Progenitor cell of endocrine pancreas (in vitro differentiated cells): ENCODE measurements at places on chromosomes 1 and 21. TPM values are rescaled to one million over a fixed set of nuclear protein-coding genes. Genes with fewer than 3 reads are reported as not detected.
A peak's percentile ranks its signal among the peaks of the same experiment; 100 is the strongest.

FCMR gene
- not detected in 2 replicates for total RNA-seq

OR2C3 gene
- total RNA-seq, result not detected in 2 replicates

UBE2J2 gene
- total RNA-seq, result 67.0 and 73.6 TPM in 2 replicates

FALEC gene
- 0.57 TPM in 1 of 2 replicates, not detected in the other for total RNA-seq

HIVEP3 gene
- total RNA-seq, result 1.1 and 1.6 TPM in 2 replicates

GJA8 gene
- not detected in 2 replicates for total RNA-seq

AMPD1 gene
- not detected in 2 replicates for total RNA-seq

CASZ1 gene
- total RNA-seq, result 23.6 and 28.5 TPM in 2 replicates

SLAMF7 gene
- total RNA-seq, result not detected in 2 replicates

DNA sequence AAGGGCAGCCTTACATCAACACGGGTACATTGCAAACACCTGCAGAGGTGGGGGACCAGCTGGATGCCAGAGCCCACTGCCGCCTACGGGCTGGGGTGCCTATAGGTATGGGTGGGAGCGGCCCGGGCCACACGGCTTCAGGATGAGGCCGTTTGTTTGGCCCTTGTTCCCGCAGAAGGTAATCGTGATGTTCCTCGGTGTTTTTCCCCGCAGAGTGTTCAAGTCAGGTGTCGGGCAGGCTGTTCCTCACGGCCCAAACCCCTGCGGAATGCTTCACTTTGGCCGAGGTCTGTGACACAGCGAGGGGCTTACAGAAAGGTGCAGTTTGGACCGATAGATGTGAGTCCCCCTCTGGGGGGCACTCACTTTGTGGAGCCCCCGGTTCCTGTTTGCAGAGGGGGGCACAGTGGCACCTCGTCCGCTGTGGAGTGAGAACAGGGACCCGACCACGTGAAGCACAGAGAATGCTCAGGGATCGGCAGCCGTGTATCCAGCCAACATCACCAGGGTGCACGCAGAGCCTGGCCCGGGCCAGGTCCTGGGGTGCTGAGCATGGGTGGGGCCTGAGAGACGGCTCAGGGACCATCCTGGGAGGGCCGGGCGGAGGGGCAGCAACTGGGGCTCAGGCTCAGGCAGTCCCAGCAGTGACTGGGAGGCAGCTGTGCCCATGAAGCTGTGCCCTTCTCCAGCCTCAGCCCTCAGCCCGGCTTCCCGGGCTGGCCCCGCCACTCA lies 453 bp upstream of the TTLL10 start:
- no peak for DNase-seq

DNA sequence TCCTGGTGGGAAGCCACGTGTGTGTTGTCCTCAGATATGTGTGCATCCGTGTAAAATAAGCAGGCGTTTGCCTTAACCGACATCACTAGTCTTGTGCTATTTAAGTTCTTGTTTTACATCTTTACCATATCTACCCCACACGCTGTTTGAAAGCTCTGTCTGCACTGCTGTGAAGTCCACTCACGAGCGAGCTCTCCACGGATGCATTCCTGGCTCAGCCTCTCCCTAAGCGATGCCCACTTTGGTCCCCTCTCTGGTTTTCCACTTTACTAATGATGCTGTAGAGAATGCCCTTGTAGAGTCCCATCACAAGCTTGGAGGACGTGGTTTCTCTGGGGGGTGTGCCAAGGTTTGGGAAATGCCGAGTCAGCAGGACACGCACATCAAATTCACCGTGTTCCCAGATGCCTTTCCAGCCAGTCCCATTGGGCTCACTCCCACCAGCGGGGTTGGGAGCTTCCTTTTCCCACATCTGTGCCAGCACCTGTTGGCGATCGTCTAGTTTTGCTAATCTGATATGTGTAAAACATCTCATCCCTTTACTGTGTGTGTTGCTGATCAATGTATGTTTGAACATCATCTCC lies 43.8 kb downstream of the ACTL8 start:
- DNase-seq, result no peak

GRCh38 chr1:234610061-234610665 lies at the start of gene IRF2BP2:
TSS of gene IRF2BP2 (minus strand) at chr1:234610178. CDS start at chr1:234609494, 684 bp downstream.
- DNase-seq, result peak; percentile 69

DNA sequence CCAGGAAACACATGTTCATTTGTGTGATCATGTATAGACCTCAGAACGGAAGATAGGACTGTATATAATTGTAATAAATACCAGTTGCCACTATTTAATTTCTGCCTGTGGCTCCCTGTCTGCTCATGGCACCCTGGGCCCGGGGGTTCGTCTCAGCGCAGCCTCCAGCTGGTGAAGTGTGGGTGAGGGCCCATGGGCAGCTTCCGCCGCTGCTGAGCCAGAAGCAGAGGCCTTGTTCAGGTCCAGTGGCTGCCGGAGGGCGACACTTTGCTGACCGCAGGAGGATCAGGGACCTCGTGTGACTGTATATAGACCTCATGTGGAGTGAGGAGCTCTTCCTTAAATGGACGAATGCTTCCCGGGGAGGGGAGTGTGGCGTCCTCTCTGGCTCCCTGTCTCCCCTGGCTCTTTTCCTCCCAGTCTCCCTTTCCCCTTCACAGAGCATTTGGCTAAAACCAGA lies 155.9 kb downstream of the PEX14 start:
- DNase-seq, result no peak

DNA sequence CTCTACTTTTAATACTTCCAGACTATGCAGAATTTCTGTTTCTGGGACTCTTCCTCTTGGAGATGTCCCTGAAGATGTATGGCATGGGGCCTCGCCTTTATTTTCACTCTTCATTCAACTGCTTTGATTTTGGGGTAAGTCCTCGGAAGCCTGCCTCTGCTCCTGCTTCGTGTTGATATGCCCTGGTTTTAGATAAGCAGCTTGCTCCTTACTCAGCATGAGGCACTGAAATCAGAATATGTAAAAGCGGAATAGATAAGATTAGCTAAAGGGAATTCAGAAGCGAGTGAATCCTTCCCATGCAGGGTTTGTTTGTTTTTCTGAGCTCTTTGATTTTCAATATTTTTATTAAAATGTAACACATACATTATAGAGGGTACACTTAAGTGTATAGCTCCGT lies 234.7 kb downstream of the CACNA1E start:
- no peak for DNase-seq

DNA sequence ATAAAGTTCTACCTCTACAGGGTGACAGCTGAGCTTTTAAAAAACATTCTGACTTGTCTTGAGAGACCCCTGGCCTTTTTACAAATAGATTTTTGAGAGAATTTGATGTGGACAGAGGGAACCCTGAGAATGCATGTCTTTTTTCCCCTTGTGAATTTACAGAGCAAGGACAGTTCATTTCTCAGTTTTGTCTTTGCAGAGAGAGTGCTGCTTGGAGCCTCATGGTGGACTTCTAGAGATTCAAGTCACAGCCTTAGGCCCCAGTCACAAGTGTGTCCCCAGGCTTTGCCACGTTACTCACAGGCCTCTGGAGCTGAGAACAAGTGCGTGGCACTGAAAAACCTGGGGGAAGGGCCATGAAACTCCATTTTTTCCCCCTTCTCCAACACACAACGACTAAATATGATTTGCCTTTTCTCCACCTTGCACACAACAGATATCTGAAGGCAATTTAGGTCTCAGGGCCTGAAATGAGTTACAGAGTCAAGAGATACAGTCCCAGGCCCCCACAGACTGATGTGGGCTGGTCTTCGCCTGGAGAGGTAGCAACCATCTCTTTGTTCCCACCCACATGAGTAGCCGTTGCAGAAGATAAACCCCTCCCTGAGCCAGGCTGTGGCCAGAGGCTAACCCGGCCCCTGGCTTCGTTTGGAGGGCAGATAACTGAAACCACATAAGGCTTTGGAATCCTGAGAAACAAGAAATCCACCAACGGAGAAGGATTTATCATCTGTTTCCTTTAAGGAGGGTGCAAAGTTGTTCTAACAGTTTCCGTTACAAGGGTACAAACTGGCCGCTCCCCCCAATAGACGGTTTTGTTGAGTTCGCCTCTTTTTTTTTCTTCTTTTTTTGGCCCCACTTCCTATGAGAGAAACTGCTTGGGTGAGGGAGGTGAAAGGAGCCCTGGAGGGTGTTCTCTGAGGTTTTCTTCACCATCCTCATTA lies 1.0 kb upstream of the PIGV start:
- no peak for DNase-seq

DNA sequence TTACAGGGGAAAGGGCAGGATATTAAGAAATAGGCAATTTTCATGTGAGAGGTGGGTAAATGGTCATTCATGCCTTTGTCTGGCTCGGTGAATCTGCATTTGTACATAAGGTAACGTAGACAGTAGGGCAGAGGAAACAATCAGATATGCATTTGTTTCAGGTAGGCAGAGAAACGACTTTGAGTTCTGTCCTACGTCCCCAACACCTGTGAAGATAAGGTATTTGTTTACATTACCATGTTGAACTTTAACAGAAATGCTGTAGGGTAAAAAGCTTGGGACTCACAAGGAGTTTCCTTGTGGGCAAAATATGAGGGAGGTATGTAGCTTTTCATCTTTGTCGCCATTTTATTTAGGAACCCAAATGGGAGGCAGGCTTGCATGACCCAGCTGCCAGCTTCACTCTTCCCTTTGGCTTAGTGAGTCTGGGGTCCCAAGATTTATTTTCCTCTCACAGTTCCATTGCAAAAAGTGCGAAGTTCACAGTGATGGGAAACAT lies 31.4 kb downstream of the B3GALT5 start:
- no peak for DNase-seq

DNA sequence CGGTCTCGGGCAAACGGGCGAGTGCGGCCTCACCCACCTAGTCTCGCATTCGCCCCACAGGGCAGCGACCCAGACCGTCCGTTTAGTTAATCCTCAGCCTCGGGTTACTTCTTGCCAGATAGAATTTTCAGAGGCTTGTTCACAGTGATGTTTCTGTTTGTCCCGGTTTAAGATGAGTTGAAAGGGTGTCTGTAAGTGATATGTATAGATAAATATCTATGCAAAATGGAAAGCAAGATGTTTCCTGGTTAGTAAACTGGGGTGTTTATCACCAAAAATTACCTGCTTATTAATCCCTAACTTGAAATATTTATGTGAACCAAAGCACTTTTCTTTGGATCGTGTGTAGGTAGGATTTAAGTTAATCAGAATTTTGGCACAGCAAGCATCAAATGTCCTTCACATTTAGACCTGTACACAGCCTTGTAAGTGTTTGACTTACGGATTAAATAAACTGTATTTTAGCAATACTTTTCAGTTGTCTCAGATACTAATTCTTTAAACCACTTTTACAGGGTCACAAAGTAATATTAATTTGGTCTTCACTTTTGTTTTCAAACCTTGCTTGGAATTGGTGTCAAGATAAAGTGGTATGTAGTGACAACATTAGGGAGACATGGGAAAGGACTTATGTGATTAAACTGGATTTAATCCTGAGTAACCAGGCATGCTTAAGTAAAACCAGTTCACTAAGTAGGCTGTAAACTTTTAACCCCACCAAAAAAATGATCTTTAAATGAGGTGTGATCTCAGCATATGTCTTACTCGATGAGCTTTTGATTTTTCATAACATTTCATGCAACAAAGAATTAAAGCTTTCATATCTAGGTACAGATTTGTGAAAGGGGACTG lies 914 bp downstream of the ZNF326 start:
- no peak for DNase-seq

GRCh38 chr21:46129846-46130651 lies 25.3 kb downstream of the FTCD start:
- DNase-seq, result no peak

DNA sequence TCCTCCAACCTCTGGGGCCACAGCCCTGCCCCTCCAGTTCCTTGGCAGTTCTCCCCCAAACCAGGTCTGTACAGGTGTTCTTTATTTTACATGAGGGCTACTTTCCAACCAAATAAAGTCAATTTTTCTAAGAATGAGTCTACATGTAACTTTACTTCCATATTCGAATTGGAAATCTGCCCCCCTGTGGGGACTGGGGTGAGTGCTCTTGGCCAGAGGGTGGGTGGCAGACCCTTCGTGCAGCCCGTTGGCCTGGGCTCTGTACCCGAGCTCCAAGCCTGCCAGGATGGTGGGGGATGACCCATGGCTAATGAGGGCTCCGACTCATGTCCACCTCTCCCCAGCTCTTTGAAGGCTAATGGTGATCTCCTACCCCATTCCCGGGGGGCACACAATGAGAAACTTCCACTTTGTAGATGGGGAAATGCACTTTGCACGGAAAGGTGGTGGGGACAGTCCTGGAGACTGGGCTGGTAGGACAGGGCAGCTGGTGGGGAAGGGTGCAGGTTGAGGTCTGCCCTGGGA lies 589 bp upstream of the CATSPER4 start:
- DNase-seq, result no peak

GRCh38 chr1:212871976-212872375 lies 13.9 kb downstream of the FLVCR1 start:
- no peak for DNase-seq
